ENCODE measurements at places on chromosomes 4 and X. TPM values are rescaled to one million over a fixed set of nuclear protein-coding genes. Genes with fewer than 3 reads are reported as not detected.

The RNF128 gene
- 0.17 TPM for total RNA-seq

GRCh38 chrX:147072747-147073146 lies 258.2 kb upstream of the CXorf51A start:
- H3K27me3 ChIP-seq, result no peaks in the 10 kb centered on the region
- H3K36me3 ChIP-seq, result no peaks in the 10 kb centered on the region
- no peaks in the 10 kb centered on the region for H3K4me1 ChIP-seq
- DNase-seq, result no peak
- no peak overlapping the region for H3K27ac ChIP-seq

GRCh38 chr4:138049355-138049754 lies 192.8 kb downstream of the SLC7A11 start:
- DNase-seq, result no peak
- no peaks in the 10 kb centered on the region for H3K27me3 ChIP-seq
- H3K4me1 ChIP-seq, result no peaks in the 10 kb centered on the region
- no peak overlapping the region for H3K27ac ChIP-seq
- no peak overlapping the region for H3K4me3 ChIP-seq

DNA sequence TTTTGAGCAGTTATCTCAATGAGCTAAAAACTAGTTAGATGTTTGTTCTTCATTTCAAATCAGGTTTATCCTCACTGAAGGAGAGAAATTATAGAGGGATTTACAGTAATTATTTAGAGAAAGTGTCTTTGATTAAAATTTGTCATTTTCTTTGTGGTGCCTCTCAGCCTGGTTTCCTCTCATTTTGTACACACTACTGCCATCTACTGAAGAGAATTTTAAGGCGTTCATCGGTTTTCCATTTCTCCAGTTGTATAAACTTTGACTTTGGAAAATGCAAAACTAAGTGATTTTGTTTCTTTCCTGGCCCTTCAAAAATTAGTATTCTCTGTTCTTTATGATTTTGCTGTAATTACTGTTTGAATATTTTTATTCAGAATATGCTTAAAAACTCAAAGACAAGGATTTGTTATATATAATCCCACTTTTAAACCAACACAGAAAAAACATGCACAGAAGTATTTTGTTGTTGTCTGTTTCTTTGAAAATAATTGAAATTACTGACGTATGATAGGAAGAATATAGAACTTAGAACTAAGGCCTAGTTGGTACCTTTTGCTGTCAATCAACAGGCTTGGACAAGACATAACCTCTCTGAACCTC lies 34.4 kb upstream of the ANXA3 start:
- peaks cover 10% of the 10 kb centered on the region for H3K4me1 ChIP-seq
- H3K27me3 ChIP-seq, result no peaks in the 10 kb centered on the region
- H3K4me3 ChIP-seq, result no peak overlapping the region
- H3K27ac ChIP-seq, result no peak overlapping the region
- DNase-seq, result no peak
- H3K36me3 ChIP-seq, result no peaks in the 10 kb centered on the region

DNA sequence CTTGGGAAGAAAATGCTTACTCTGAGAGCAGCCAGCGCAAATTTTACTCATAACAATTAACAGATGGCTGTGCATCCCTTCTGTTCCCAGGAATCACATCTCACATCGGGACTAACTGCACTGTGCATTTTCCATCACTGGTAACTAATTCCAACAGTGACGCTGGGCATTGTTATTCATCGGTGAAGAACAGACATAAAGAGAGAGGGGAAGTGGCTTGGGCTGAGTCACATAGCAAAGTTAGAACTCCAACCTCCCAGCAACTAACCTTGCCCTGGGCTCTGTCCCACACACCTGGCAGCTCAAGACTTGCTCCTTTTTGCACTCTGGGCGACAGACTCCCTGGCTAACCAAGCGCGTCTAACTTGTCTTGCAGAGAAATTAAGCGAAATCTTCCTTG lies 6.4 kb upstream of the LONRF3 start:
- DNase-seq, result no peak
- no peaks in the 10 kb centered on the region for H3K27me3 ChIP-seq
- no peak overlapping the region for H3K4me3 ChIP-seq
- H3K27ac ChIP-seq, result no peak overlapping the region
